ENCODE measurements at places on chromosomes 16 and 17.

DNA sequence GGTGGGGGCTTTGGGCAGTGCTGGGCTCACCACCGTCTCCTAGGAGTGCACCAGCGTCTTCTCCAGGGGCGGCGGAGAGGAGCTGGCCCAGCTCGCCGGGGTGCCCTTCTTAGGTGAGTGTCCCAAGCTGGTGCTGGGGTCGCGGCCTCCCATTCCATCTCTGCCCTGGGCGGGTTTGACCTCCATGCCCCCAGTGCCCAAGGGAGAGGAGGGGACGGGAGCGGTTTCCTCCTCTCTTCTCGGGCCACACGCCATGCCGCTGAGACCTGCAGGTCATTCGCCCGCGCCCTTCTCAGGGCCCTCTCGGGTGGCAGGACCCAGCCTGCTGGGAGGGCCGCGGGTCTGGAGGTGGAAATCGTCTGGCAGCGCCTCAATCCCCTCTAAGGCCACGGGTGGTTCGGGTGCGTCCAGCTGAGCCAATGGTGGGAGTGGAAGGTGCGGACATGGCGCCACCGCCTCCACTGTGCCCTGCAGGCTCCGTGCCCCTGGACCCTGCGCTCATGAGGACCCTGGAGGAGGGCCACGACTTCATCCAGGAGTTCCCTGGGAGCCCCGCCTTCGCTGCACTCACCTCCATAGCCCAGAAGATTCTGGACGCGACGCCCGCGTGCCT is 5.3 kb downstream of the IGFALS start:
- DNase-seq, result no peak

DNA sequence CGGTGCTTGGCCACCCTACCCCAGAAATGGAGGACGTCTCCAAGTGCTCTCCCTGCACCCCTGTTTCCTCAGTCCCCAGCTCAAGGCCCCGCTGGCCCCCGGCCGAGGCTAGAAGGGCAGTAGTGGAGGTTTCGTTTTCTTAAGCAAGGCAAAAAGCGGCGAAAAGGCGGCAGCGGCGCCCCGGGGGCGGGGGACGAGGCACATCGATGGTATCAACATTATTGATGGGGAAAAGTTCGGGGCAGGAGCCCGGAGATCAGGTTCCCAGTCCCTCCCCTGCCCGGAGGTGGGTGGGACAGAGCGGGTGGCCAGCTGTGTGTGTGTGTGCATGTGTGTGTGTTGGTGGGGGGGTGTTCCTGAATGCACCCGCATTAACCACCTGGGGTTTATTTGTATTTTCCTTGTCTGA is 4.1 kb upstream of the SALL1 start:
- no peak for DNase-seq

DNA sequence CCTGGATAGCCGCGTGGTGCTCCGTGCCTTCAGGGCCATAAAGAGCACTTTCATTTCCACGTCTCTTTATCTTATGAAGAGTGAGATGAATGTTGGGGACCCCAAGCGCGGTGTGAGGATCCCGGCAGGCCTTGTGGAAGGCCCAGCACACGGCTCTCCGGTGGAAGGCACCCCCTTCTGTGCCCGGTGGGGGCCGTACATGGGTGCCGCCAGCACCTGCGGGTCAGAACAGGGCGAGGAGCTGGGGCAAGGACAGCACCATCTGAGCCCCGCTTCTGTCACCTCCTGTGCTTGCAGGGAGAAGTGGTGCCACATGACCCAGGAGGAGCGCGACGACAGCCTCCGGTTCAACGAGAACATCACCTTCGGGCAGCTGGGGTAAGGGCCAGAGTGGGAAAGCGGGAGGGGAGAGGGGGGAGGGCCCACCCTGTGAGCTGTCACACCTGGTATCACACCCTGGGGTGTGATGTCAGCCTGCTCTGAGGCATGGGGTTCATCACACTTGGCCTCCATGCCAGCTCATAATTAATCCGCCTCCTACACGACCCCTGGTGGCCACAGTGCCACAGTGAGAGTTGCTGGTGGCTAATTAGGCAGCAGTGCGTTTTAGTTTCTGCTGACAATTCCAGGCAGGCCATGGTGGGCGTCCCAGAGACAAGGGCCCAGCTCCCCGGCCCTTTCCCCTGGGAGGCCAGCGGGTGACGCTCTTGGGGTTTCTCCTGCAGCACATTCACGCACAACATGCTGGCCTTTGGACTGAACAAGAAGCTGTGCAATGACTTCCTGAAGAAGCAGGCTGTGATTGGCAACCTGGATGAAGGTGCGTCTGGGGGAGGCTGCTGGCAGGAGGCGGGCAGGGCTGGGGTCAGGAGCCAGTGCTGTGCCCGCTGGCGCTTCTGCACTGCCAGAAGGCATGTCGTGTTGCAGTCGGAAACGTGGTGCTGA is 25.7 kb downstream of the CIBAR2 start:
- DNase-seq, result peak; percentile 50

DNA sequence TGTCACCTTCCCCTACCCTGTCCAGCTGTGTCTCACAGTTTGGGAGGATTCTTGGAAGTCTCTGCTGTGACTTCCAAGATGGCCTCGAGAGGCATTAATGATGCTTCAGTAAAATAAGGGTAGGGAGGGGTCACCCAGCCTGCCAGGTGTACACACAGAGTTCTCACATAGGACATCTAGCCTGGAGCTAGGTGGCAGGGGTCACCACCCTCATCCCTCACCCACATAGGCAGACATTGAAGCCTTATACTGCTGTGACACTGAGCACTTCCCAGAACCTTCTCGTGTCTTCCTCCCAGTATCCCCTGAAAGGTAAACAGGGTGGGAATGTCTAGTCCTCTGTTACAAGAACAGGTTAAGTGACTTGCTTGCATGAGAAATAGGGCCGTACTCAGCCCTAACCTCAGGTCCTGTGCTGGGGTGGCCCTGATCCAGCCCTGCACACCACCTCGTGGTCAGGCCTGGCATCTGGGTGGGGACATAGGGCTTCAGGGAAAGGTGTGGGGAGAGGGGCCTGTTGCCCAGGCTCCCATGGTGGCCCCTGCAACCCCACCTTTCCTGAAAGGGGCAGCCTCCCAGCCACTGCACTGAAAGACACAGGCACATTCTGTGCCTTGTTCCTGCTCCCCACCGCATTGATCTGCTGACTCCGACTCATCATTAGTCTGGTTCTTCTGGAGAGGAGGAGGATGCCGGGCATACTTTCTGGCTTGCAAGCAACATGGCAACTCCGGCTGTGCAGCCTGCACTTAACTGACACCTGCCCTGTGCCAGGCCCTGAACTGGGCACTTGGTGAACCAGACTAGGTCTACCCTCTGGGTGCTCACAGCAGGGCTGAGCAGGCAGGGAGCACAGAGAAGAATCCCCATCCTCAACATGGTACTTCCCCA is 3.6 kb upstream of the MMP15 start:
- DNase-seq, result no peak

DNA sequence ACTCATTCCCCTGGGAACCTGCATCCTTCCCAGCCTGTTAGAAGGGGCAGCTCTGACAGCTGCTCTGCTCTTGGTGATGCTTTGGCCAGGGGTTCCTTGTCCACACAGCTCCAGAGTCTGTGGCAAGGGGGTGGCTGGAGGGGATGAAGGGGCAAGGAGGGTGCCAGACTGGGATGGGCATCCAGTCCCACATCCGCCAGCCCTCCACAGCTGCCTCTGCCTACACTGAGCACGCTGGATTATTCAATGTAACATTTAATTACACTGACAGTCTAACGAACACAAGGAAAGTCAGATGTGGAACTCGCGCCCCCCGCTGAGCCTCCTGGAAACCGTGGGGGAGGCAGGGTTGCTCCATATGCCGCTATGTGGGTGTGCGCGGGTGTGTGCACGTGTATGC is 101.1 kb downstream of the C16orf78 start:
- no peak for DNase-seq

DNA sequence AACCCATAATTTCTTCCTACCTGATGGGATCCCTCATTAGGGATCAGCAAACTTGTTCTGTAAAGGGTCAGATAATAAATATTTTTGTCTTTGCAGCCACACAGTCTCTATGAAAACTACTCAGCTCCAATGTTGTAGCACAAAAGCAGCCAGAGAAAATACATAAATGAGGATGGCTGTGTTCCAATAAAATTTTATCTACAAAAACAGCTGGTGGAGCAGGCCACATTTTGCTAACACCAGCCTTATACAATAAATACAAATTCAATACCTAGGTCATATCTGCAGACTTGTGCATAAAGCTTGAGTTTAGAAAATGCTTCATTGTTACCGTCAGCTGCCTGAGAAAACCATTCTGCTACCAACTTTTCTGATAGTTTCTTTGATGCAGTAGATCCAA is 38.4 kb upstream of the INTS2 start:
- DNase-seq, result no peak

- no peak for DNase-seq
Measured at GRCh38 chr16:83955218-83956130, 2.4 kb downstream of the OSGIN1 start.

DNA sequence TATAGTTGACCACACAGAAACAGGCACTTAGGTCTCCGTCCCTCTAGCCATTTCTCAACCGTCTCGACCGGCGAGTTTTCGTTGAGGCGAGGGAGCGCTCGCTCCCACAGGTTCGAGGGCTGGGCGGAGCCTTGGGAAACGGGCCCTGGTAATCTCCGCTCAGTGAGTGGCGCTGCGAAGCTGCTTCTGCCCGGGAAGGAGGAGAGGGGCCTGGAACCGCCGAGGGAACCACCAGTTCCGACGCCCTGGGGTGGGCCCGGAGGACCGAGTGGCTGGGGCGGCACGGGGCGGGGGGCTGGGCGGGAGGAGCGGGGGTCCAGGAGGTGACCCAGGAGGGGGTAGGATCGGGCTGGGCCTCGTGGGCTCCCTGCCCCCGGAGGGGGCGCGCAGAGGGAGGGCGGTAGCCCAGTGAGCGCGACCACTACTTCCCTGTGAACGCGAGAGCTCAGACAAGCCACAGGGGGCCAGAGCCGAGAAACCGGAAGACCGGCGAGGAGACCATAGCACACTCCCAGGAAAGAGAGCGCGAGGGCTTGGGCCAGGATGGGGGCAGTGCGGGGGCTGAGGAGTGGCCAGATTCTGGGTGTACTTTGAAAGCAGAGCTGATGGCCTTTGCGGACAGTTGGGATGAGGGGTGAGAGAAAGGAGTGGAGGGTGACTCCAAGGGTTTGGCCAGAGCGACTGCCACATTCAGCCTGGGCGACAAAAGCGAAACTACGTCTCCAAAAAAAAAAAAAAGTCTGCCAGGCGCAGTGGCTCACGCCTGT is 29.9 kb upstream of the ARL4D start:
- peak; percentile 50 for DNase-seq

GRCh38 chr17:81990836-81991683 is 13.6 kb downstream of the ASPSCR1 start:
- DNase-seq, result no peak

GRCh38 chr17:57861790-57862693 is 12.2 kb upstream of the MRPS23 start:
- DNase-seq, result no peak

GRCh38 chr17:74288785-74289184 is 14.8 kb downstream of the DNAI2 start:
- no peak for DNase-seq

DNA sequence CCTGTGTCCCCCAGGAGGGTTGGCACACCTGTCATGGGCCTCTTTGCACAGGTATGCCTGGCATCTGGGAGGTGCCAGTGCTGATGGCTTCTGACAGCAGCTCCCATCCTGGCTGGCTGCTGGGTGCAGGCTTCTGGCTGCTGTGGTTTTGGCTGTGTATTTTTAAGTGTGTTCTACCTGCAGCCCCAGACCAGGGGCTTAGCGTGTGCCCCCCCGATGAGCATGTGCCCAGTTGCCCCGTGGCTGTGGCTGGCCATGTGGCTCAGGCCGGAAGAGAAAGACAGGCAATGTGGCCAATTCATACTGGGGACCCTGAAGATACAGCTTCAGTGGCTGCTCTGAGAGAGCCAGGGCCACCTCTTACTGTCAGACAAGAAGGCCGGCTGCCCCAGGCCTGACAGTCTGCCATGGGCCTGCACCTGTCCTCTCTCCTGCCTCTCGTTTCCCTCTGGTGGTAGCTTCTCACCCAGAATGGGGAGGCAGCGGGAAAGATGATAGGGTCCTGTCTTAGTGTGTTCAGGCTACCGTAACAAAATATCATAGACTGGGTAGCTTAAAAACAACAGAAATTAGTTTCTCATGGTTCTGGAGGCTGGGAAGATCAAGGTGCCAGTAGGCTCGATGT is 37.6 kb upstream of the LGALS9 start:
- DNase-seq, result no peak

DNA sequence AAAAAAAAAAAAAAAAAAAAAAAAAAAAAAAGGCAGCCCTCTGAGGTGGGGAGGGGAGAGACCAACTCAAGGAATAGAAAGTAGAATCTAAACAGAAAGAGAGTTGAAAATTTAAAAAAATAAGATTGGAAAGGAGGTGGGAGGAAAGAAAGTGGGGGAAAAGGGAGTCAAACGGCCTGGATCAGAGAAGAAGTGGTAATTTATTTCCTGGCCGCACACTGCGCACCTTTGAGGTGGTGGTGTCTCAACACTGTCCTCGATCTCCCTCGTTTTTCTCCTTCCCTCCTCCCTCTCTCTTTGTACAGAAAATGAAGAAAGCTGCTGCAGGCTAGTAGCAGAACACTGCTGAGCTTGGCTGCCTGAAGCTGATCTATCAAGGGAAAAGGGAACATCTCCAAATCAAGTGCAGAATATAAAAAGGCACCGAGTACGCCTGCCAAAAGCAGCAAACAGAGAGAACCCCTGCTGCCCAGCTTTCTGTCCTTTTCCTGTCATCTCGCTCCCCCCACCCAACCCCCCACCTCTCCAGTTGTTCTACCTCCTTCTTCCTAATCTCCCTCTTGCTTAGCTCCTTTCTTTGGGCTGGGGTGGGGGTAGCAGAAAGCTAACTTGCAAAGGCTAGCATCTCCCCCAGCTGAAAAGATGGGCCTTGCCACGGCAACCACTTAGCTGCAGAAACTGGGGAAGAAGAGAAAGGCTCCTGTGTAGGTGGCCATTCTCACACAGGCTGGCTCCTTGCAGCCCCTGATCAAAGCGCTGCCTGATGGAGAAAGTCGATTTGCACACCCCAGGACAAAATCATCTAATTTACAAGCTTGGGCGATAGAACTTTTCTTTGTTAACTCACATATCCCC is 22.5 kb downstream of the AXIN2 start:
- no peak for DNase-seq

- DNase-seq, result no peak
Measured at GRCh38 chr16:67212766-67213165, 13.8 kb downstream of the ELMO3 start.

DNA sequence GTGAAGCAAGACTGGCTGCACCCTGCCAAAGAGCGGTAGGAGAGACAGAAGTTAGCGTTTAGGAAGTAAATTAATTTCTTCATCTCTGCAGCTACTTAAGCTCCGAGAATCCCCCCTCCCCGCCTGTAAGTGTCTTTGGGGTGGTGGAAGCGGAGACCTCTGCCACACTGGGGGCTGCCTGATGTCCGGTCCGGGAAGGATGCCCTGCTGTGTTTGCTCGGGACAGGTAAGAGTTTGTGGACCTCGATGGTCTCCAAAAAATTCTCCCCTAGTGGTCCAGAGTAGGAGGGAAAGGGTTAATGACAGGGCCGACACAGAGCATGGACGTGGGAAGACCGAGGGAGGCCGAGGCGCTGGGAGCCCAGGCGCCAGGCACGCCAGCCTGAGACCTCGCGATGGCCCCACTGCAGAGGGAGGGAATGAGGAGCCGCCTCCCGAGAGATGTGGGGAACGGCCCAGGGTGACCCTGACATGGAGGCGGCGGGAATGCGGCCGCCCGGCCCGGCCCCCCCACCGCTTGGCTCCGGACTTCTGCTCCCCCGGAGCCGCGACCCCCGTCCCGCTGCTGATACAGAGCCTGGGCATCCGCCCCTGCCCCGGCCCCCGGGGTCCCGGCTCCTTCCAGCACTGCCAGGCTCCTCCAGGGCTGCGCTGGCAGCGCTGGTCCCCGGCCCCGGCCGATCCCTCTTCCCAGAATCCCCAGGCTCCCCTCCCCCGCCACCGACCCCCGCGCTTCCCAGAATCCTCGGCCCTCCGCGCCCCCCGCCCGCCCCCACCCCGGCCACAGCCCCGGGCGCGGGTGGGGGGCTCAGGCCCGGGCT is 680 bp downstream of the ZNF629 start:
- DNase-seq, result no peak

- DNase-seq, result peak; percentile 56
Measured at GRCh38 chr16:50699326-50700159, 6.1 kb downstream of the NOD2 start.

Data from activated T-helper 9 cell treated with anti-CD3 and anti-CD28 coated beads, Interleukin-2, amount 50 U/mL, for 16 hours (primary cell).